ENCODE measurements at places on chromosomes 11 and 22.

GRCh38 chr22:29458551-29458950 lies 20.2 kb downstream of the RFPL1 start:
- peak; percentile 43 for DNase-seq

DNA sequence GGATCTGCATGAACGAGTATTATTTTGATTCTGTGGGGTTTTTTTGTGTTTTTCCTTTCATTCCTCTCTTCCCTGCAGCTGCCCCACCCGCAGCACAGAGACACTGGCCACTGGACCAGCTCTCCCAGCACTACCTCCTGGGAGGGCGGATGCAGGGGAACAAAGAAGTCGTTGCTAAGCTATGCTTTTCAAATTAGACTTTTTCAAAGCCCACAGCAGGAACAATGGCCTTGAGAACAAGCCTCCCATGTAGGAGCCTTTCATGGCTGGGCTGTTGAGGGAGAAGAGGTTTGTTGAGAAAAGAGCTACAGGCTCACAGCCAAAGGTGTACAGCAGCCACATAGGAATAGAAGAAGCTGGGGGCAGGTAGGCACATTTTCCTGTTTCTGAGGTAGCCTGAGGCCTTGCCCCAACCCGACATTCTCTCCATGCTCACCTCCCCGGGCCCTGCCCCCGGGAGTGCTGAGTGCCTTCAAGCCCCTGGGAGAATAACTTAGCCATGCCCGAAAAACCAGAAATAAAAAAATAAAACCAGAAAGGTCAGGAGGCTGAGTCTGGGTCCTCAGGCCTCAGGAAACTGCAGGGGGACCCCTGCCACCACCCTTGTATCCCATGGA lies 20.5 kb upstream of the SYT12 start:
- DNase-seq = no peak

DNA sequence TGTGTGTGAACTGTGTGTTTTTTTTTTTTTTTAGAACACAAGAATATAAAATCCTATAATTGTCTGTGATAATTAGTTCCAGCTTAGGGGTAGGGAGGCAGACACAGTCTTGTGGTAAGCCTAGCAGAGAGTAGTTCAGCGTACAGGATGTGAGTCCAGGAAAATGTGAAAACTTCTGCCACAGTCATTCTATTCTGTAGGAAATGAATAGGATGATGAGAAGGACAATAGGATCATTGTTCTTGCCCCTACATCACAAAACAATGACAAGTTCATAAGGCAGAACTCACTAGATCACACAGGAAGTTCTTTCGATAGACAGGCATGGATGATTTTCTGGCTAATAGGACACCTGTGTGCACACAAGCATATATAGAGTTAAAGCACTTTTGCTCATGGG lies 132.2 kb downstream of the NAV2 start:
- DNase-seq = no peak

- DNase-seq = peak; percentile 33
Measured at GRCh38 chr11:132032555-132032954, 662.1 kb downstream of the NTM start.

GRCh38 chr11:87428266-87428665 lies 390.5 kb downstream of the TMEM135 start:
- DNase-seq = no peak

DNA sequence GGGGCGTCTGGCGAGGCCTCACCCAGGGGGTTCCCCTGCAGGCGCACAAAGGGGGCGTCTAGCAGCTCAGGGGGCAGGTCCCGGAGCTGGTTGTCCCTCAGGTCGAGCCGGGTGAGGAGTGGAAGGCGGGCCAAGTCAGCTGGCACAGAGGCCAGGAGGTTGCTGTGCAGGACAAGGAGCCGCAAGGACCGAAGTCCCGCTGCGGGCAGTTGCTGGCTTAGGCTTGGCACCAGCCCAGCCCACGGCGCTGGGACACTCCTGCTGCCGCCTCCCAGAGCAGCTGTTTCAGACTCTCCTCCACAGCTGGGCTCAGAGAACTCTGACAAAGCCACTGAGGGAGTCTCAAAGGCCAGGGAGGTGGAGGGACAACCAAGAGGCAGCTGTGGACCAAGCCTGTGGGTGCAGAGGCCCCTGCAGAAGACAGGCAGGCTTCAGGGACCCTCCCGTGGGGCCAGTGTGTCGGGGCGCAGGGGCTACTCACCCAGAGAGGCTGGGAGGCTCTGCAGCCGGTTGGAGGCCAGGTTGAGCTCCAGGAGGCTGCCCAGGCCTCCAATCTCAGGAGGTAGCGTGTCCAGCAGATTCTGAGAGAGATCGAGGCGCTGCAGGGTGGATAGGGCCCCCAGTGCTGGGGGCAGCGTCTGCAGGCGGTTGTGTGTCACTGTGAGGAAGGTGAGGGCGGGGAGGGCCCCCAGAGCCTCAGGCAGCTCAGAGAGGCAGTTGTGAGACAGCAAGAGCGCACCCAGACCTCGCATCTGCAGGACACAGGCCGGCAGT lies 2.2 kb downstream of the PIDD1 start:
- DNase-seq = no peak

GRCh38 chr11:117795638-117796455 lies 1.2 kb downstream of the DSCAML1 start:
- DNase-seq = no peak

GRCh38 chr22:29071261-29072045 lies 1.4 kb upstream of the KREMEN1 start:
- DNase-seq = peak; percentile 45

DNA sequence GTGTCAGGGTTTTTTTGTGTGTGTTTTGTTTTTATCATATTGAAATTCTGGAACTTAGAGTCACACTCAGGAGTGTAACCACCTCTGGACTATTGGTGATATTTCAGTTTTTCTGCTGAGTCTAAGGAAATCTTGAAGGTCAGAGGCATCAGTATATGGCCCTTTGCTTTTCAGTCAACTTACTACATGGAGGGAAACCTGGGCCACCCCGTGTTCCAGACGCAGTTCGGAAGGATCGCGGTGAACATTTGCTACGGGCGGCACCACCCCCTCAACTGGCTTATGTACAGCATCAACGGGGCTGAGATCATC lies 19.9 kb downstream of the UPB1 start:
- no peak for DNase-seq

DNA sequence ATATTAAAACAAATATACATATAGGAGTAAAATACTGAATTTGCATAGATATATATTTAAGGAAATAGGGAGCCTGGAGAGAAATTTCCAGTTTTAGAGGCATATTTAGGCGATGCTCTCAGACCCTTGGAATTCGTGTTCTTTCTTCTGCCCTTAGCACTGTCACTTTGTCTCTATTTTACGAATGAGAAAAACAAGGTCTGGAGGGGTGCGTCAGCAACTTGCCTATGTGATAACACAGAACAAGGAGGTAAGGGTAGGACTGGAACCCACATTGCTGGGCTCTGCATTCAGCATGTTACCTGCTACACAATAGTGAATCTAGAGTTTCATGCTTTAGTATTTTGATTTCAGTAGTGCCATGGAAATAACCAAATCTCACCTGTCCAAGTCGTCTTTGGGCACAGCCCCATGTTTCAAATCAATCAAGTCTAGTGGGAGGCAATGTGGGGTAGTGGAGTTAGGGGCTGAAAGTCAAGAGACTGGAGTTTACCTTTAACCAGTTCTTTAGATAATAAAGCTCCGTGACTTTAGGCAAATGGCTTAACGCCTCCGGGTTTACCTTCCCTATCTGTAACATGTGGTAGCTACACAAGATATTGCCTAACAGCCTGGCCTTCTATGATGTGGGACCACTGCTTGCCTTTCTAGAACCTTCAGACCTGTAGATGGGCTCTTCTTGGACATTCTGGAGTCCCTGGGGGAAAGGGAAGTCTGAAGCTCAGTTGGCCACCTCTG lies 44.8 kb upstream of the AMPD3 start:
- DNase-seq = no peak

DNA sequence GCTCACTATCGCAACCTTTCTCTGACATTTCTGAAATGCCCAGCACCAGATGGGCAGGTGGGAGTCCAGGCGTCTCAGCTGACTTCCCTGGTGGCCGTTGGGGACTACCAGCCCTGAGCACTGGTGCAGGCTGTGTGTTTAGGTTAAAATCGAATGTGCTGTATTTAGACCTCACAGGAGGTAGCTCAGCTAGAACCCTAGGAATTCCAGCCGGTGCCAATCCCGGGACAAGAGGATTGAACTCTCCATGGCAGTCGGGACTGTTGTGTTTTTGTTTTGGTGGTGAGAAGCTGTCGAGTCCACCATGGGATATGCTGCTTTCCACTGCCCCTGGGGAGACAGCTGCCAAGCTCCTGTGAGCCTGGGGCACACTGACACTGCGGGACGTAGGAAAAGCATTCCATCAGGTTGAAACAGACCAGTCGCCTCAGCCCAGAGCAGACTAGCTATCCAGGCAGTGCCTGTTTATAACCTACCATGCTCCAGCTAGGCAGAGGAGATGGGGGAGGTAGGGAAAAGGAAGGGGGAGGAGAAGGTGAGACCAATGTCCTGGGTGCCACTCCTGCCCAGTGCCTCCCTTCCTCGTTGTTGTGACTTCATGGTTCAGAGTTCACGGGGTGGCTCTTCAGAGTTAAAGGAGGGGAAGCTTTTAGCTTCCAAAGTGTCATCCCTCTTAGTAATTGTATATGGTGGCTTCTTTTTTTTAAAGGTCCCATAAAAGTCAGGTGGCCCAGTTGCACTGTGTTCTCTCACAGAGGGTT lies 53.0 kb downstream of the MICAL2 start:
- no peak for DNase-seq

GRCh38 chr11:19290356-19290755 lies 49.6 kb upstream of the E2F8 start:
- no peak for DNase-seq

- DNase-seq = no peak
Measured at GRCh38 chr11:32426192-32426591, 9.1 kb downstream of the WT1 start.

GRCh38 chr22:27298742-27299141 lies 502.8 kb downstream of the MN1 start:
- DNase-seq = no peak

GRCh38 chr11:48154151-48154550 lies 62.5 kb upstream of the OR4B1 start:
- DNase-seq = peak; percentile 75

GRCh38 chr22:33867118-33867866 lies 53.0 kb downstream of the LARGE1 start:
- DNase-seq = peak; percentile 38

GRCh38 chr11:133860151-133860550 lies 14.8 kb upstream of the SPATA19 start:
- DNase-seq = no peak

- no peak for DNase-seq
Measured at GRCh38 chr11:110919241-110919922, 207.1 kb upstream of the ARHGAP20 start.

DNA sequence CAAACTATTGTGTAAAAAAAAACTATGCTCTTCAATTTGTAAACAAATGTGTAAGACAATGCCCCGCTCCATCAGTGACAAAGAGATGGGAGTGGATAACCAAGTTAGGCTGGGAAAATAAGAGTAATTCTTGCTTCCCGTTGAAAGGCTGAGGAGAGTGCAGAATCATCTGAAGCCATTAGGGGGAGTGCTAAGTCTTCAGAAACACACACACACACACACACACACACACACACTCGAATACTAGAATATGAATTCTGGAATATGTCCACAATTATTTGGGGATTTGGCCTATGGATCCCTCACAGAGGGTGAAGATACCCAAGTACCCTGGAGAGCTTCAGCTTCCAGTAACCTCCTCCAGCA lies 27.8 kb upstream of the ROBO3 start:
- DNase-seq = peak; percentile 77

DNA sequence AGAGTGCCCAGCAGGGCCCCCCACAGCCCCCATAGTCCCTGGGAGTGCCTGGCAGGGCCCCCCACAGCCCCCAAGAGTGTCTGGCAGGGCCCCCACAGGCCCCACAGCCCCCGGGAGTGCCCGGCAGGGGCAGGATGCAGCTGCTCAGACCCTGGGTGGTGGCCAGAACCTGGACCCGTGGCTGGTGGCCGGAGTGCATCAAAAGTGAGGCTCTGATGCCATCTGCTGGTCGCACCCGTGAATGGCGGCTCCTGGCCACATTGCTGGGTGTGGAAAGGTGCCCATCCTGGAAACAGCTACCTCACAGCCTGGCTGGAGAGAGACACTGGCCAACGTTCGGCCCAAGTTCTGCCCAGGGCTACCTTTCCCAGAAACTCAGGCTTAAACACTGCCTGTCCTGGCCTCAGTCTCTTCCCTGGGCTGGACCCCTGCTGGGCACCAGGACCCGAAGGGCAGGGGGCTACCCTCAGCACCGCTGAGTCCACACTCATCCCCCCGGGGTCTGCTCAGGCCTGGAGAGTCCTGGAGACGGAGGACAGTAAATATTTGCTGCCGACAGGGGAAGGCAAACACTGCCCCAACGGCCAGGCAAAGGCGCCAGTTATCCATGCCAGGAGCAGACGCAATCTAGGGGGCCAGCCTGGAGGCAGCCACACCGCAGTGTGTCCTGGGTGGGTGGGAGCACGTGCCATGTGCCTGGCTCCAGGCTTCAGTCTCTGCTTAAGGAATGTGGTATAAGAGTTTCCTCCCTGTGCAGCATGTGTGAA lies 4.4 kb downstream of the INS start:
- DNase-seq = peak; percentile 90

DNA sequence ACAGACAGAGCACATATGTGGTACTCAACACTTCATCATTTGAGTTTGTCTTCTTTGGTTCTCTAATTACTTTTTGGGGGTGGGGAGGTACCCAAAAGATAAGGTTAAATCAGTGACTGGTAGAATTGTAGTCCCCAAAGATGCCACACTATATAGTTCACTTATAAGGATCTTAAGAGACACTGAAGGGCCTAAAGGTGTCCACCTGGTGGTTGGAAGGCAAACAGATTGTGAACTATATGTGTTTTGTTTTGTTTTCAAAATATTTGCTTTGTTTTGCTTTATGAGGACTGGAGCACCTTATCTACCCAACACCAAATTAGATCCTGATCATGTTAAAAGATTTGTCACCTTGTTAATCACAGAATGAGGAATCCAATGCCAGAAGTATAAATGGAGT lies 136.1 kb downstream of the DCDC1 start:
- DNase-seq = no peak

DNA sequence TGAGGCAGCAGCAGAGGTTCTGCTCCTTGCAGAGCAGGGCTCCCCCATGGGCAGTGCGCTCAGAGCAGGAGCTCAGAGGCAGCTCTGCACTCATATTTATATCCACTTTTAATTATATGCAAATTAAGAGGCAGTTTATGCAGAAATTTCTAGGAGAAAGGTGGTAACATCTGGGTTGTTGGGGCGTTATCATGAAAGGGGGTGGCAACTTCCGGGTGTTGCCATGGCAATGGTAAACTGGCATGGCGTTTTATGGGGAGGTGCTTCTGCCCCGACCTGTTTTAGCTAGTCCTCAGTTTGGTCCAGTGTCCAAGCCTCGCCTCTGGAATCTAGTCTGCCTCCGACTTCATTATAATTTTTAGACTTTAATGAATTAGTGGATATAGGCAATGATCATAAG lies 1191.7 kb downstream of the TBC1D22A start:
- no peak for DNase-seq

GRCh38 chr11:36628765-36629244 lies 30.8 kb upstream of the RAG2 start:
- DNase-seq = no peak
